ENCODE measurements at places on chromosomes 4 and X.

- no peak for DNase-seq
Observed at GRCh38 chr4:113273721-113274220, 224.3 kb downstream of the ANK2 start.

DNA sequence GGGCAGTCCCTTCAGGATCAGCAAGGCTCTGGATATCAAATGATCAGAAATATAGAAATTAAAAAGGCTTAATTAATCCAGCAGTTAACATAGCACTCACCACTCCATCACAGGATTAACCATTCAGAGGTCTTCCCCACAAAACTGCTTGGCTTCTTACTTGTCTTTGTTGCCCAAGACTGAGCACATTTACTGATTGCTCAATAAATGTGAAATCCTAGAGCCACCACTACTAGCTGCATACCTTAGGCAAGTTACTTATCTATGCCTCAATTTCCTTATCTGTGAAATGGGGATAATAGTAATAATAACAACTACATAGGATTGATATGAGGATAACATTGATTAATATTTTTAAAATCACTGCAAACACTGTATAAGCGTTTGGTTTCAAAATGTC lies 124.2 kb downstream of the ARHGAP6 start:
- no peak for DNase-seq

- no peak for DNase-seq
Observed at GRCh38 chr4:120509222-120509621, 413.3 kb downstream of the PRDM5 start.

GRCh38 chrX:48179691-48180090 lies 16.9 kb downstream of the SSX5 start:
- no peak for DNase-seq

GRCh38 chr4:177519481-177520260 lies 77.4 kb upstream of the AGA start:
- no peak for DNase-seq

DNA sequence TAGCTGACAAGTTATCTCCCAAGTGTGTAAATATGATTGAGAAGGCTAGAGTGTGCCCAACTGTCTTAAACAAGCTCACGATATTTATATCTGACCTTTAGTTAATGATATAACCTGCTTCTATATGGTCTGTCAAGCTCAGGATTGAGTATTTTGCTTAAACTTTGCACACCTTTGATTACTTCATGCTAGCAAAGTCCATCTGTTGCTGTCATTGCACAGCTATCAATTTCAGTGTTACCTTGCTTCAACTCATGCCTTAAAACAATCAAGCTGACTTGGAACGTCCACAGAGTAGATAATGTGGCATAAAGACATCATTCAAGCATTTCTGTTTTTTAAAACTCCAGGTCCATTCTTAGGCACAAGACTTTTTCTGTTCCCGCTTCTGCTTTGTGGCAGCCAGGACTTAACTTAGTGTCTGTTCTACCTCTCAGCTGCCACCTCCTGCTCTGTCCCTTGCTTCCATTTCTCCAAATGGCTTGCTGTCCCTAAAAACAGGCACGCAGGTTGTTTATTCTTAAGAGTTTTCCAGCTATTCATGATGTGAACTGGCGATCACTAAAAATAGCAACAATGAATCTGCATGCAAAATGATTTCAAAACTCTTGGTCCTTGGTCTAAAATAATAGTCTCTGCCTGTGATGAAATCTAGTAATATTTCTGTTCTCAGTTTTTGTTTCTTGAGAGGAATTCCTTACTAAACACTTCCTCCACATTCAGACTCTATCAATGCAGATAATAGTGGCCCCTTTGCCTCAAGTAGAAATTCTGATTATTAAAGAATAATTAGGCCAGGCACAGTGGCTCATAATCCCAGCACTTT lies 16.3 kb upstream of the NEIL3 start:
- no peak for DNase-seq

DNA sequence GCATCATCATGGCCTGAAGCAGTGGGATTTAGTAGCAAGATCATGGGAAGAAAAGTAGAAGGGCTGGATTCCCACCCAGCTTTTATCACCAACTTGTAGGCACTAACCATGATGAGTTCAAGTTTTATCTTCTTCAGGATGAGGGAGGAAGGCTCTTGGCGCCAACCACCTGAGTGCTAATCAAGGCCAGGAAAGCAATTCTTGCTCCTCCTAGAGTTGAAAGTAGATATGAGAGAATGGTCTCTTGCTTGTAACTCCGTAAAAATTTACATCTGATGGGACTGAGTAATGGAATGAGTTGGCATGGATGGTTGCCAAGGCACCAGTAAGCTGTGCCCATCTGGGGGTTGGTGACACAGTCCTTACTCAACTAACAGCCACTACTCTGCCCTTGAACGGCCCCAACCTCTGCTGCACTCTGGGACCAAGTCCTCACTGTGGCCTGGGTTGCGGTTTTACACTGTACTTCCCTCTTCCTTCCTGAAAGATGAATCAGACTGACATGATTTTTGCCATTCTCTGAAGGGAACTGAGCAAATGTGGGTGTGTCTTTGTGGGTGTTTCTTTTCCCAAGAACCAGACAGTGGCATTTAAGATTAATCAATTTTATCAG lies 39.4 kb upstream of the NDP start:
- DNase-seq: no peak

- DNase-seq: no peak
Observed at GRCh38 chrX:22690116-22690515, 309.6 kb upstream of the DDX53 start.

- peak; percentile 87 for DNase-seq
Observed at GRCh38 chrX:103918050-103918449, 44.4 kb upstream of the TMSB15B start.

GRCh38 chr4:76704133-76704881 lies 193.6 kb downstream of the SOWAHB start:
- DNase-seq: no peak

GRCh38 chrX:11171956-11172355 lies 60.8 kb downstream of the HCCS start:
- DNase-seq: no peak

DNA sequence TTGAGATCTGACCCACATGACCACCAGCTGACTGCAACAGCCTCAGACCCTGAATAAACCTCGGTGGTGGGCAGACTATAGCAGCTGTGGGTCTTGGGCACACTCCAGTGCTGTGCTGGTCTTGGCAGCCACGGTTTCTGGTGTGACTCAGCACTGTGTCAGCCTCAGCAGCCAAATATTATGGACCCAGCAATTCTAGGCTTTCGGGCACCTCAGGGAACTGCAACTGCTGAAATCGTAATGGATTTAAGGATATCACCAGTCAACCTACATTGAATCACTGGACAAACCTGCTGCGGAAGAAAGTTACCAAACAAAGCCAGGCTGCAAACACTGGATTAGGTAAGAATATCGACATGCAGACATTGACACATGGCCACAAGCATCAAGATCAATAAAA lies 10.5 kb upstream of the UBE2NL start:
- no peak for DNase-seq

GRCh38 chr4:63218856-63219255 lies 1190.4 kb downstream of the TECRL start:
- DNase-seq: peak; percentile 60

GRCh38 chr4:176350671-176351070 lies 30.9 kb downstream of the SPCS3 start:
- no peak for DNase-seq

- no peak for DNase-seq
Observed at GRCh38 chrX:137072396-137072795, 38.6 kb upstream of the GPR101 start.

DNA sequence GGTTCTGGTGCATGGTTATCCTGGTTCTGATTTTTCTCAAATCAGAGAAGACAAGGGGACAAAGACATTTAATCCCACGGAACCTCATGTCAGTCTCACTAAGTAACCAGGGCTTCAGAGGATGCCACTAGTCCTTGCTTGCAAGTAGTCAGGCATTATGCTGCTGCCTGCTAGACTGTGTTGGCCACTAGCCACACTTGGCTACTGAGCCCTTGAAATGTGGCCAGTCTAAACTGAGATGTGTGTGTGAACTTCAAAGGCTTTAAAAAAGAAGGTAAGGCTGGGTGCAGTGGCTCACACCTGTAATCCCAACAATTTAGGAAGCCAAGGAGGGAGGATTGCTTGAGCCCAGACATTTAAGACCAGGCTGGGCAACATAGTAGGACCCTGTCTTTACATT lies 48.6 kb upstream of the IGFBP7 start:
- no peak for DNase-seq

DNA sequence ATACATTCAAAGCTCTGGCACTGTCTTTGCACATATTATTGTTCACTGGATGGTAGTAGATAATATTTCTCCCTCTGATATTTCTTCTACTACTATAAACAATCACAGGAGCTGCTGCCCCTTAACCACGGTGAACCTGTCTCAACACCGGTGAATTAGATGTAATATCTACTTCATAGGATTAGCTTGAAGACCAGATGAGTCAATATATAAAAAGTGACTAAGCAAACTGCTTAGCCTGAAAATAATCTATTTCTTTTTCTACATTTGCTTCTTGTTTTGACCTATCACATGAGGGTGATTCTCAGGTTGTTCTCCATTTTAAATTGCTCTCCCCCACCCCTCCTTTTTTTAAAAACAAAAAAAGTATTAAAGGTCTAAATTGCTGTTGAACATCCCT lies 645.5 kb downstream of the ANKRD50 start:
- DNase-seq: no peak

DNA sequence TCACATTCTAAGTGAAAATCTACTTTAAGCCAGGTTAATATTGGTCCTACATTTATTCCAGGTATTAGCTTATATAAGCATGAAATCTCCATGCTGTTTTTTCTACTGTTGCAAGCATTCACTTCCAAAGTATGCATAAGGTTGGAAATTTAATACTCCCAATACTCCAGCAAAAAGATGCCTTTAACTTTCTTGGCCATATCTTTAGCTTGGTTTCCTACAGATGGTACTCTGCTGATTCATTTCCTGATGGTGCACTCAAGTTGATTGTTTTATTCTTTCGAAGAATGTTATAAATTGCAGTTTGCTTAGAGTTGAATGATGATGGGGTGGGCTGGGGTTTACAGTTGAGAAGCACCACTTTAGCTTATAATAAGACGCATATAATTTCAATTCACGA lies 330.2 kb downstream of the PTTG2 start:
- no peak for DNase-seq

DNA sequence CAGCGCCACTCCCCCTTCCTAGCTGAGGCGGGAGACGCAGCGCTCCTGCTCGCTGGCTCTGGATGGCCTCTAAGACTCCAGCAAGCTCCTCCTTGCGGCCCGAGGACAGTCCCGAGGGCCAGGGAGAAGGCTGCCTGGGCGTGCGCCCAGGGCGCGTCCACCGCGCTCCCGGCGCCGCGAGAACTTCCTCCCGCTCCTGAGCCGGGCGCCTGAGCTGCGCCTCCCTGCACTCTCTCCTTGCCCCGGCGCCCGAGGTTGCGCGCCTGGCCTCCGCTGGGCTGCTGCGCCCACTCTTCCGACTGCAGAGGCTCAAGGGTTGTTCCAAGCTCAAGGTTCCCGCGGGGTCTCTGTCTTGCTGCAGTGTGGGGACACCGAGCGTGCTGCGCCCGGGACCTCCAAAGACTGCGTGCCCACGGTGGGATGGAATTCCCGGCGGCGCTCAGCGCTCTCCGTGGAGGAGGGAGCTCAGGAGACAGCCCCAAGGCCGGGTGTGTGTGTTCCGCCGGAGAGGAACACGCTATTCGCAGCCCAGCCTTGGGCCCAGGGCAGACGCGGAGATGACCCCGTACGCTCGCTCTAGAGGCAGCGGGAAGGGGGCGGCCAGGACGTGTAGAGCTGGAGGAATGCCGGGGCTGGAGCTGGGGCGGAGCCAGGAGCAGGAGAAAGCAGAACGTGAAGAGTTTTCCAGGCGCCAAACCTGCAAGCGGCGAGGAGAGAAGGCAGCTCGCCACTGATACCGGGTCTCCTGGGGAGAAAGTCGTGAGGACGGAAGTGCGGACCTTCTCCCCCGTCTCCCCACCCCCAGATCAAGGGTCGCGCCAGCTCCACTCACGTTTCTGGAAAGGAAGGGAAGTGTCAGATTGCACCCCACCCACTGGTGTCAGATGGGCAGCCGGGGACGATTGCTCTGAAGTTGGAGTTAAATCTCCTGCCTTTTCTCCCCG lies at the start of gene ARHGAP6:
TSS of gene ARHGAP6 (minus strand) at position 753 of the 944 bp plus-strand sequence. CDS start 1,092 bp downstream, outside the sequence.
- DNase-seq: peak; percentile 62

- no peak for DNase-seq
Observed at GRCh38 chr4:149980121-149980682, 98.0 kb upstream of the DCLK2 start.

- DNase-seq: no peak
Observed at GRCh38 chr4:2194496-2194895, 47.4 kb downstream of the HAUS3 start.

- no peak for DNase-seq
Observed at GRCh38 chrX:107742700-107743191, 32.8 kb downstream of the TSC22D3 start.

GRCh38 chrX:133418588-133418987 lies 3.3 kb upstream of the GPC4 start:
- no peak for DNase-seq

- DNase-seq: peak; percentile 69
Observed at GRCh38 chr4:150960818-150961217, 54.3 kb downstream of the LRBA start.

DNA sequence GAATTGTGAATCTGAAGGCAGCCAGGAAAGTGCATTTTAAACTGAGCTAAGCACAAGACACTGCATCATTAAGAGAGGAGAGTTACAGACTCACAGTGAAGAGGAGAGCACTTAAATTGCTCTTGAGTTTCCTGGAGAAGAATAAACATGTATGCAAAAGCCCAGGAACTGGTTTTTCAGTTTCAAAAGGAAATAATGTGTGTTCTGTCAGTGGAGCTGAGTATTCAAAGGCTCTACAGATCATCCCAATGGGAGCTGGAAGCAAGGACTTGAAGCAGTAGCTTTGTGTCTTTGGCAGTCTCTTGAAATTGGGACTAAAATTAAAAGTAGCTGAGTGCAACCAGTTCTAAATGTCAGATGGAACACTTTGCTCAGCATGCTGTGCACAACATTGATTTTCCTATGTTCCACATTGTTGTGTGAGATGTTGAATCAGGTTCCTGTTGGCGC lies 147.5 kb upstream of the ANK2 start:
- DNase-seq: no peak

DNA sequence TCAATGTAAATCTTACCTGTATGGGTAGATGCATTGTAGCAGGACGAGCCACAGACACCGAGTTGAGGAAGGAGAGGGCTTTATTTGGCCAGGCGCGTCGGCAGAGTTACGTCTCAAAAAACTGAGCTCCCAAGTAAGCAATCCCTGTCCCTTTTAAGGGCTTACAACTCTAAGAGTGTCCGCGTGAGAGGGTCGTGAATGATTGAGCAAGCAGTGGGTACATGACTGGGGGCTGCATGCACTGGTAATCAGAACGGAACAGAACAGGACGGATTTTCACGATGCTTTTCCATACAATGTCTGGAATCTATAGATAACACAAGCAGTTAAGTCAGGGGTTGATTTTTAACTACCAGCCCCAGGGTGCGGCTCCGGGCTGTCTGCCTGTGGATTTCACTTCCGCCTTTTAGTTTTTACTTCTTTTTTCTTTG lies 524.9 kb upstream of the HTR2C start:
- no peak for DNase-seq

DNA sequence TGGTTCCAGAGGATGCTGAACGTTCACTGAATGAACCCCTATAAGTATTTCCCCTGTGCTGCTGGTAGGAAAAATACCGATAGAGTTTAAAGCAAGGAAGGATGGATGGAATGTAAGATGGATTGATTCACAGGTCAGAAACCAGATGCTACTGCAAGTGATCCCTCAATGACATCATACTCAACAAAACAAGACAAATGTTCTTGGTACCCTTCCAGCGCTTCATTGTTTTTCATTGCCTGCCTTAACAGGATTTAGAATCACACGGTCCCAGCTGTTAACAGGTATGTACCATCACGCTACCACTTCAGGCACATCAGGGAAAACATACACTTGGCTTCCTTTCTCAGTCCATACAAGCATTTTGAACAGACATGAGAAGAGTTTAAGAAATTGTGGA lies 118.1 kb upstream of the TLR3 start:
- DNase-seq: no peak
